ENCODE measurements at places on chromosomes 1 and 21.

- DNase-seq = no peak
Measured at GRCh38 chr1:191125950-191126349, 648.3 kb upstream of the BRINP3 start.

- DNase-seq = no peak
Measured at GRCh38 chr1:171754353-171754705, 12.5 kb upstream of the VAMP4 start.

DNA sequence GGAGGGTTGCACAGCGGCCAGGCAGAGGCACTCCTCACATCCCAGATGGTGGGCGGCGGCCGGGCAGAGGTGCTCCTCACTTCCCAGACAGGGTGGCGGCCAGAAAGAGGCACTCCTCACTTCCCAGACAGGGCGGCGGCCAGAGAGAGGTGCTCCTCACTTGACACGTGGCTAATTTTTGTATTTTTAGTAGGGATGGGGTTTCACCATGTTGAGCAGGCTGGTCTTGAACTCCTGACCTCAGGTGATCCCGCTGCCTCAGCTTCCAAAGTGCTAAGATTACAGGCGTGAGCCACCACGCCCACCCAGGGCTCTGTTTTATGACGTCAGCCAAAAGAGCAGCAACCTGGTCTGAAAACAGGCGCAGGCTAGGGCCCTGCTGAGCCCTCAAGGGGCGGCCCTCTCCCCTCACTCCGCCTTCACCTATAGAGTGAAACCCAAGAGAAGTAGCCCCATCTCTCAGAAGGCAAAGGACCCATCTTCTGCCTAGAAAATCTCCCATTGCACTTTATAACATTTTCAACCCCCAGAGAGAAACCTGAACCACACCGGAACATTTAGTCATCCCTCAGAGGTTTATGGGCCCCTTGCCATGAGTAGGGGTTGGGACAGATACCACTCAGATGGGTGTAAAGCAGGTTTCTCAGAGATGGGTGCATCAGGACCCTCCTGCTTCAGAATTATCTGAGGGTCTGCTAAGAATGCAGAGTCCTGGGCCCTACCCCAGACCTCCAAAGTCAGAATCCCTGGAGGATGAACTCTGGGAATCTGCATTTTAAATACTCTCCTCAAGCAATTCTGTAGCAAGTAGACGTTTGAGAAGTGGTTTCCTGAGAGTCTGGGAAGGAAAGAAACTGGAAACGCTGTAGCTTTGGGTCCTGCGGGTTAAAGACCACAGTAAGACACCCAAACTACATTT, 40.8 kb downstream of the CDK18 start:
- no peak for DNase-seq

GRCh38 chr1:203173566-203173965, 2.1 kb downstream of the MYBPH start:
- no peak for DNase-seq
